ENCODE measurements at places on chromosomes 5 and 9. TPM values are rescaled to one million over a fixed set of nuclear protein-coding genes. Genes with fewer than 3 reads are reported as not detected.
A peak's percentile ranks its signal among the peaks of the same experiment; 100 is the strongest.

GRCh38 chr5:138952962-138953361, 77.8 kb upstream of the LRRTM2 start:
- H3K27ac ChIP-seq: peak overlapping the region; percentile 55
- DNase-seq: no peak
- no peaks in the 10 kb centered on the region for H3K36me3 ChIP-seq
- no peaks in the 10 kb centered on the region for H3K27me3 ChIP-seq
- peaks cover 30% of the 10 kb centered on the region for H3K4me1 ChIP-seq

ZSWIM6 gene
- total RNA-seq: 7.8 TPM

DNA sequence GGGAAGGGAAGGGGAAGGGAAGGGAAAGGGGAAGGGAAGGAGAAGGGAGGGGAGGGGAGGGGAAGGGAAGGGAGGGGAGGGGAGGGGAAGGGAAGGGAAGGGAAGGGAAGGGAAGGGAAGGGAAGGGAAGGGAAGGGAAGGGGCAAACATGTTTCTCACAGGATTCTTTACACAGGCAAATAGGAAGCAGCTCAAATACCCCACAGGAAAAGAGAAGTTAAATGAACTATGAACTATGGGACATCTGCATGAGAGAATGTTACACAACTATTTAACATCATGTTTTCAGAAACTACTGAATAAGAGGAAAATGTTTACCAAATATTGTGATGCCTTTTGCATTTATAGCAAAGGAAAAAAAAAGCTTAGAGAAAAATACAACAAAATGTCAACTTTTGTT, 125.4 kb upstream of the SLC30A5 start:
- no peak for DNase-seq
- H3K36me3 ChIP-seq: no peaks in the 10 kb centered on the region
- no peak overlapping the region for H3K27ac ChIP-seq
- H3K4me1 ChIP-seq: no peaks in the 10 kb centered on the region

- no peaks in the 10 kb centered on the region for H3K36me3 ChIP-seq
Measured at GRCh38 chr9:8924562-8924961, 1125.0 kb upstream of the DMAC1 start.

DNA sequence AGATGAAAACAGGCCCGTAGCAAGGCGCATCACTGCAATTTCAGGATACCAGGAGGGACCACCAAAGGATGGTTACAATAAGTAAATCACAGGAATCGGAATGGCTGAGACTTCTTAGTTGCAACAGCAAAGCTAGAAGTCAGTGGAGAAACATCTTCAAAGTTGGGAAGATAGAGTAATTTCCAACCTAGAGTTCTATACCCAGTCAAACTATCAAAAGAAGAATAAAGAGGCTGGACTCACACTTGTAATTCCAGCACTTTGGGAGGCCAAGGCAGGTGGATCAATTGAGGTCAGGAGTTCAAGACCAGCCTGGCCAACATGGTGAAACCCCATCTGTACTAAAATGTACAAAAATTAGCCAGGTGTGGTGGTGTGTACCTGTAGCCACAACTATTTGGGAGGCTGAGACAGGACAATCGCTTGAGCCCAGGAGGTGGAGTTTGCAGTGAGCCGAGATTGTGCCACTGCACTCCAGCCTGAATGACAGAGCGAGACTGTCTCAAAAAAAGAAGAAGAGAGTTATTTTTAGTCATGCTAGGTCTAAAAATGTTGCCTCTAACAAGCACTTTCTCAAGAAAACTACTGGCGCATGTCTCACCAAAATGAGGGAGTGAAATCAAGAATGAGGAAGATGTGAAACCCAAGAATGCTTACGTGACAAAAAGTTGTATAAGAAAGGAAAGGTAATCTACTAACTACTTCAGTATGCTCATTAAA, 267.7 kb downstream of the DENND1A start:
- H3K27ac ChIP-seq: no peak overlapping the region
- H3K27me3 ChIP-seq: no peaks in the 10 kb centered on the region
- H3K4me3 ChIP-seq: no peak overlapping the region
- H3K4me1 ChIP-seq: no peaks in the 10 kb centered on the region

GRCh38 chr5:38494763-38495162, 61.7 kb downstream of the LIFR start:
- no peaks in the 10 kb centered on the region for H3K4me1 ChIP-seq
- no peak for DNase-seq
- H3K27me3 ChIP-seq: no peaks in the 10 kb centered on the region
- no peaks in the 10 kb centered on the region for H3K36me3 ChIP-seq
- H3K4me3 ChIP-seq: no peak overlapping the region

- H3K4me1 ChIP-seq: no peaks in the 10 kb centered on the region
- H3K27ac ChIP-seq: no peak overlapping the region
- H3K36me3 ChIP-seq: no peaks in the 10 kb centered on the region
- no peak overlapping the region for H3K4me3 ChIP-seq
- no peak for DNase-seq
Measured at GRCh38 chr5:86929123-86929766, 311.5 kb downstream of the COX7C start.

DNA sequence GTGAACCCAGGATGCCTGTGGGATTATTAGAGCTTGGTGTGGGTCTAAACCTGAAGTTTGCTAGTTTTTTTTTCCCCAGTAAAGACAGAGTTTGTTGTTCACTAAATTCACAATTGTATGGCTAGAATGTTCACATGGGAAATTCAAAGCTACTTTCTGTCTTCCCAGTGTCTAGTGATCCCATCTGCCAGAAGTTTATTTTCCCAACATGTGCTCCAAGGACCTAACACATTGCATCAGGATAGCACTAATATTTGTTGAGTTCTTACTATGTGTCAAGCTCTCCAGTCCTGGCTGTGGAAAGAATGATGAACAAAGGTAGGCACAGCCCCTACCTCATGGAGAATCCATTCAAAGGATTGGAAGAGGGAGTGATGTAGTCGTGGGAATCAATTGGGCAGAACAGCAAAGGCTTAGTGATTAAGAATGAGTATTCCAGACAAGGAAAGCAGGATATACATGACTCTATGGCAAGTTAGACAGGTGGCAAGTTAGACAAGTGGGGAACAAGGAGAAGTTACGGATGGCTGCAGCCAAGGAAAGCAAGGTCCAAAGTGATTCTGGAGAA, 521.5 kb upstream of the WWC1 start:
- no peaks in the 10 kb centered on the region for H3K4me1 ChIP-seq
- DNase-seq: no peak
- H3K27me3 ChIP-seq: no peaks in the 10 kb centered on the region
- H3K27ac ChIP-seq: no peak overlapping the region

HSPA9 gene
- 82.7 TPM for total RNA-seq

DNA sequence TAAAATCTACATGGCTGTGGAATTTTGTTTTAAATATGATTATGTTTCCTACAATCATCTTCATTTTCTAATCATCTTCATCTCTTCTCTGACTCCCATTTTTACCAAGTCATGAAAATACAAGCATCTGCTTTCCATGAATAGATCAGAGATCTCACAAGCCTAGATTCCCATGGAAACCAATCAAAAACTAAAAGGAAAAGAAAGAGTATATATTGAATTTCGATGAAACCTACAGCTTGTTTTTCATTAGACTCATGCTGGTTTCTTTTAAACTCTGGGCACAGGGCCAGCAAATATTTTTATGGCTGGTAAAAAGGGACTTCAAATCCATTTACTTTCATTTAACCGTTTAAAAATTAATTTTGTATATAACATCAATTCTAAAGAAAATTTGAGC, 51.2 kb downstream of the INVS start:
- no peaks in the 10 kb centered on the region for H3K27me3 ChIP-seq
- no peak overlapping the region for H3K4me3 ChIP-seq
- no peak overlapping the region for H3K27ac ChIP-seq
- DNase-seq: no peak
- H3K36me3 ChIP-seq: no peaks in the 10 kb centered on the region
- no peaks in the 10 kb centered on the region for H3K4me1 ChIP-seq

- no peak for DNase-seq
- no peaks in the 10 kb centered on the region for H3K36me3 ChIP-seq
- peaks cover 33% of the 10 kb centered on the region for H3K4me1 ChIP-seq
Measured at GRCh38 chr9:97561501-97561900, 60.0 kb downstream of the TMOD1 start.
